Brain (organoid and tissue), 16 donors: ENCODE measurements at places on chromosomes 12 and 14. TPM values are rescaled to one million over a fixed set of nuclear protein-coding genes. Genes with fewer than 3 reads are reported as not detected.

STK38L gene
- 5.6 TPM for polyA plus RNA-seq

MSI1 gene
- polyA plus RNA-seq, result 69.7 TPM

LRRIQ1 gene
- polyA plus RNA-seq, result 0.20 TPM

KRT85 gene
- not detected for polyA plus RNA-seq

ADAM21 gene
- not detected for polyA plus RNA-seq

CPNE8 gene
- 0.63 TPM for polyA plus RNA-seq

MYF5 gene
- polyA plus RNA-seq, result not detected

P2RX2 gene
- polyA plus RNA-seq, result not detected

DPPA3 gene
- not detected for polyA plus RNA-seq

ADGRD1 gene
- polyA plus RNA-seq, result 2.9 TPM

GPR162 gene
- 59.9 TPM for polyA plus RNA-seq

CEBPE gene
- polyA plus RNA-seq, result not detected

TSPAN11 gene
- polyA plus RNA-seq, result 5.6 TPM

LRP1-AS gene
- not detected for polyA plus RNA-seq

KCNA5 gene
- 1.4 TPM for polyA plus RNA-seq

HOXC6 gene
- not detected for polyA plus RNA-seq

OR6C2 gene
- polyA plus RNA-seq, result not detected

GLI1 gene
- 0.36 TPM for polyA plus RNA-seq

MYO1H gene
- 0.24 TPM for polyA plus RNA-seq

TAS2R7 gene
- polyA plus RNA-seq, result not detected

KRT76 gene
- not detected for polyA plus RNA-seq

KRT81 gene
- polyA plus RNA-seq, result 0.76 TPM

CLEC6A gene
- polyA plus RNA-seq, result not detected

PTCSC3 gene
- 2.2 TPM for polyA plus RNA-seq

PFDN5 gene
- 938 TPM for polyA plus RNA-seq

GPRC5A gene
- polyA plus RNA-seq, result 0.24 TPM

TMEM63C gene
- polyA plus RNA-seq, result 53.6 TPM

ESRRB gene
- 0.29 TPM for polyA plus RNA-seq

GSG1 gene
- polyA plus RNA-seq, result not detected

KRT7 gene
- 2.1 TPM for polyA plus RNA-seq

ISCA2 gene
- polyA plus RNA-seq, result 25.3 TPM

BICDL1 gene
- 22.9 TPM for polyA plus RNA-seq

CFAP251 gene
- polyA plus RNA-seq, result 5.2 TPM

SLC25A21 gene
- 1.8 TPM for polyA plus RNA-seq

TAS2R20 gene
- polyA plus RNA-seq, result not detected

CHGA gene
- 1,071 TPM for polyA plus RNA-seq

IL22 gene
- polyA plus RNA-seq, result not detected

GRIP1 gene
- polyA plus RNA-seq, result 18.3 TPM

ADAM20 gene
- polyA plus RNA-seq, result not detected

FGF23 gene
- not detected for polyA plus RNA-seq

PLA2G1B gene
- polyA plus RNA-seq, result not detected

PLEK2 gene
- 1.8 TPM for polyA plus RNA-seq

DPF3 gene
- 2.3 TPM for polyA plus RNA-seq

GPR65 gene
- polyA plus RNA-seq, result 0.07 TPM

EEA1 gene
- polyA plus RNA-seq, result 0.83 TPM
